ENCODE measurements at places on chromosomes 7 and 10.

- no peak for DNase-seq
Measured at GRCh38 chr7:3430588-3430987, 129.5 kb downstream of the SDK1 start.

DNA sequence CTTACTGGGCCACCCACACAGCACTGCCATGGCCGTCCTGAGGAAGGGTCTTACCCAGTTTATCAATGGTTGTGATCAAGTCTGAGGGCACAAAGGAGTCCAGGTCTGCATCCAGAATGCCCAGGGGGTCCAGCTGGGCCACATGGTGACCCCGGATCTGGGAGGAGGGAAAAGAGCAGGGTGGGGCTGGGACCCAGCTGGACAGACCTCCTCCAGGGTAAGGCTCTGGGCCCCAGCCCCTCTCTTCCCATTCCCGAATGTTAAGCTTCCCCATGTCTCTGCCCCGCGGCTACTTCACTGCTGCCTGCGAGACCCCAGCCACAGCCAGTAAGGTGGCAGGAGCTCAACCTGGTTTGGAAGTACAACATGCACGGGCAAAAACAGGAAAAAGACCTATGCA, 9.5 kb downstream of the OGDHL start:
- no peak for DNase-seq

GRCh38 chr7:98881561-98882315, 3.4 kb downstream of the TRRAP start:
- no peak for DNase-seq

DNA sequence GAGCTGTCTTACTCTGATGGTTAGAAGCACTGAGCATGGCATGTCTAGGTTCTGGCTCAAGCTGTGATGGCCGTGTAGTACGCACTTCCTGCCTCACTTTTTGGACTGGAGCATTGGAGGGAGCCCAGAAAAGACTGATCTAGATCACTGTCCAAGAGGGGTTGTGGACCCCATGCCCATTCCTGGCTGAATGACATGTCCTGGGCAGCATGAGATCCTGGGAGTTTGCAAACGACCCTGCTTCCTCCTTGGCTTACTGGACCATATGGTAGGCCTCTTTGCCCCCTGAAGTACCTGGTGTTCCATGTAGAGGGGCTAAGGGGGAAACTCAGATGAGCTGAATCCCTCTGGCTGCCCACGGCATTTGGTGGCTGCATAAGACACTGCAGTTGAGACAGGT, 36.7 kb downstream of the ARHGAP22 start:
- no peak for DNase-seq

GRCh38 chr7:36303202-36304098, 86.2 kb upstream of the ANLN start:
- peak; percentile 90 for DNase-seq

DNA sequence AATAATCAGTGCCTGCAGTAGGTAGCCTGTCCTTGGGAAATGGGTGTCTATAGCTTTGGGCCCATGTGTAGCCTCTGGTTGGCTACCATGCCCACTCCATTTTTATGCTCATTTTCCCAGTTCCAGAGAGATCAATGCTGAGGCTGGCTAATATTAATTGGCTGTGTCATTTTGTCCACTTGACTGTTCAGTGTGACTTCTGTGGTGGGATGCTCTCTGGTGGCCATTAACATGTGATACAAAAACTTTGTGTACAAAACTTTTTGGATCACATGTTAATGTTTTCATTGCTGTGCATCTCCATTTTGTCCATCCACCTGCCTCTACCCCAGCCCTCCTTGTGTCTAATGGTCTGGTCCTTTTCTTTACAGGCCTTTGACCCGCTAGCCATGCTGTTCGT, 22.7 kb downstream of the VIM start:
- no peak for DNase-seq

DNA sequence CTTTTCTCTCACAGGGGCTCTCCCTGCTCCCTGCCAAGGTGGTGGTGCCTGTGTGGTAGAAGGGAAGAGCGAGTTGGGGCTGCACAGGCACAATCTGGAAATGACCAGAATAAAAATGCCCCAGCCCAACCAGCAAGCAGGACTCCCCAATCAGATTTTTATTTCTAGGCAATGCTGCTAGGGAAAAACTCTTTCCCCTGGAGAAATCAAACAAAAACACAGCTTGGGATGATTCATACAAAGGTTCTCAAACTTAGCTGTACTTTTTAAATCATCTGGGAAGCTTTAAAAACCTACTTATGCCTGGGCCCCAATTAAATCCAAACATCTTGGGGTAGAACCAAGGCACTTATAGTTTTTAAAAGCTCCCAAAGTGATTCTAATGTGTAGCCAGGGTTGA, 243.2 kb downstream of the HTR7 start:
- no peak for DNase-seq

DNA sequence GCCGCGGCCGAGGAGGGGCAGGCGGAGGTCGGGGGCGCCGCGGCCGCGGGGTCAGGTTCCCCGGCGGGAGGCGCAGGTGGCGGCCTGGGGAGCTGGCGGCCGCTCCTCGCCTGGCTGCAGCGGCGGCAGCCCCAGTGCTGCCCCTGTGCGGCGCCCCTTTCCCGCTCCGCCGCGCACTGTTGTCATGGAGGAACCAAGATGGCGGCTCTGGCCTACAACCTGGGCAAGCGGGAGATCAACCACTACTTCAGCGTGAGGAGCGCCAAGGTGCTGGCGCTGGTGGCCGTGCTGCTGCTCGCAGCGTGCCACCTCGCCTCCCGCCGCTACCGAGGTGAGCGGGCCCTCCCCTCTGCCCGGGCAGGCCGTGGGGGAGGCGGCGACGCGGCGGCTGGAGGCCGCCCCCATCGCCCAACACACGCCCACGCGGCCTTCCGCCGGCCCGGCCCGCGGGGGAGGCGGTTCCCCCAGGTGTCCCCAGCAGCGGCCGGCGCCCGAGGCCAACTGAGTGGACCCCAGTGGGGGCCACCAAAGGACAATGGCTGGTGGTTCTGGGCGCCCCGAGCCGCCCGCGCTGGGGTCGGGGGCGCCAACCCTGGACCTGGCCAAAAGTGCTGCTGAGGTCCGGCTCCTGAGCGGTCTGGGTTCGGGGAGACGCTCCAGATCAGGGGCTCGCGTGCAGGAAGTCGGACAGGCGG, 425 bp downstream of the CASD1 start:
- peak; percentile 68 for DNase-seq

DNA sequence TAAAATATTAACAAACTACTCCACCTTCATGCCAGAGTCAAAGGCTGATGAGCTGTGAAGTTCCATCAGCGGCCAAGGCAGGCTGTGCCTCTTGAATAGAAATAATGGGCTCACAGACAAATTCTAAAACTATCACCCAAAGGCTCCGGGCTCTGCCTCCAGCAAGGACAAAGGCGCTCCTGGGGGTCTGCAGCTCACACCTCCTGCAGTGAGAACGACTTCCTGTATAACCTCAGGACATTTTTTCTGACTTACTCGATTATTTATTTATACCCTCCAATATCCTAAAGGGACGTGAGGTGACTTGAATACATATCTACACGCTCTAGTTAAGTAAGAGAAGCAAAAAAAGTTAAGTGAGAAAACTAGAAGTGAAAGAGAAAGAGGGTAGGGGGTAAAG, 500.7 kb downstream of the CCSER2 start:
- DNase-seq, result no peak

DNA sequence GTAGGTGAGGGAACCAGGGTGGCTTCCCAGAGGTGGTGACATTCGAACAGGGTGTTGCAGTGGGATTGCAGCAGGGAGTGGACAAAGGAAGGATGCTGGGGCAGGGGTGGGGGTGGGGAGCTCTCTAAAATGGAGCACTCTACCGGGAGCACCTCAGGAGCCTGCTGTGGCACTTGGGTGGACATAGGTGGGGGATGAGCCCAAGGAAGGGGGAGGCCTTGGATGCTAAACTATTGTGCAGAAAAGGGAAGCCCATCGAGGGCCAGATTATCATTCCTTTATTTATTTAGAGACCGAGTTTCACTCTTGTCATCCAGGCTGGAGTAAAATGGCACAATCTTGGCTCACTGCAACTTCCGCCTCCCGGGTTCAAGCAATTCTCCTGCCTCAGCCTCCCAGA, 3.3 kb upstream of the STX1A start:
- DNase-seq, result no peak

GRCh38 chr7:35768346-35768745, 32.5 kb upstream of the SEPTIN7 start:
- no peak for DNase-seq

GRCh38 chr7:50633414-50633710, 68.2 kb upstream of the DDC start:
- DNase-seq, result no peak

- DNase-seq, result no peak
Measured at GRCh38 chr7:76386691-76387260, 22.7 kb downstream of the SSC4D start.

GRCh38 chr10:10855151-10855581, 162.5 kb upstream of the CELF2 start:
- DNase-seq, result no peak

DNA sequence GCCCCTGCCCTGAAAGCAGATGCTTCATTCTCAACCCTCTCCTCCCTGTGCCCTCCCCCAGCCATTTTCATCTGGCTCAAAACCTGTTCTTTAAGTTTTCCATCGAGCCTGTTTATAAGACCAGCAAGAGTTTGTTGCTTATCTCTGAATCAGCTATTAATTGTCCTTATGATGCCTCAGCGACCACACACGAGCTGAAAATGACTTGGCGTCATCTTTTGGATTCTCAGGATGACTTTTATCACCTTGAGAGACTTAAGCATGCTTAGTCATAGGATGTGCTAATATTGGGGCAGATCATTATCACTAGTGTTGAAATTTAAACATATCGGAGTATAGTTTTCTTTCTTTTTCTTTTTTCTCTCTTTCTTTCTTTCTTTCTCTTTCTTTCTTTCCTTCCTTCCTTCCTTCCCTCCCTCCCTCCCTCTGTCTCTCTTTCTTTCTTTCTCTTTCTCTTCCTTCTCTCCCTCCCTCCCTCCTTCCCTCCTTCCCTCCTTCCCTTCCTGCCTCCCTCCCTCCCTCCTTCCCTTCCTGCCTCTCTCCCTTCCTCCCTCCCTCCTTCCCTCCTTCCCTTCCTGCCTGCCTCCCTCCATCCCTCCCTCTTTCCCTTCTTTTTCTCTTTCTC, 184.5 kb downstream of the PHTF2 start:
- DNase-seq, result no peak

DNA sequence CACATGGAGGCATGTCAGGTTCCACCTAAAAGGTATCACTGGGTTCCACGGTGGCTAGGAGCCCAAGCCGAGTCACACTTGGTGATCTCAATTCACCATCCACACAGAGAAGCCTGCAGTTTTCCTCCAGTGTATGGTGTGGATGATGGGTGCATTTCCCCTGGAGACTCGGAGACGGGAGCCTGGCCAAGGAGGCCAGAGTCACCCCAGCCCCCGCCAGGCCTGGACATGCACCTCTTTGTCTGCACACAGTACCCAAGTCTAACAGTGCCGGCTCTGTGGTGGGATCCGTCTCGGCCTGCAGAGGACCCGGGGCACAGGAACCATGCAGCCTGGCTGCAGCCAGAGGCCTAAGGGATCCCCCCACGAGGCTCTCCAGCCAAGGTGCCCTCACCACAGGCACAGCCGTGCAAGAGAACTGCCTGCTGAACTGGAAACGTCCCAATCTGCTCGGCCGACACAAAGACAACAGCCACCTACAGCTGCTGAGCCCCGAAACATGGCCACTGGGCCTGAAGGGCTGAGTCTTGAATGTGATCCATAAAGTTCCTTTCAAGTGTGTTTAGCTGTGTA, 75.2 kb downstream of the DIP2C start:
- DNase-seq, result no peak

GRCh38 chr10:78626471-78626870, 442.3 kb upstream of the ZMIZ1 start:
- no peak for DNase-seq

GRCh38 chr7:22435720-22436119, 64.3 kb downstream of the STEAP1B start:
- no peak for DNase-seq

DNA sequence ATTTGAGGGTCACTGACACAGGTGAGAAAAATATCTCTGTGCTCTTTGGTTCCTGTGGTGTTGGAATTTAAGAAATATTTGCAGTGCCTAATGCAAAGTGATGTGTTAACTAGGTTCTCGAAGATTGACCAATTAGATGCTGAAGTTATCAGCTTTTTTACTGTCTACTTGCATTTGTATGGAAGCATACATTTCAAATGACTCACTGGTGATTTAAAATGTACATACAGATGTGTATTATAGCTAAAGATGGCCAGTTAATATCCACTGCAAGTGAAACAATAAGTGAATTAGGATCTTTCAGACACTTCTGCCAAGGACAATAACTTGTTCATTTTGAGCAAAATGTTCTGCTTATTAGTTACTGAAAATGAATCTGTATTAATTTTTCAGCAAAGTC, 205.0 kb downstream of the FANK1 start:
- no peak for DNase-seq

- DNase-seq, result no peak
Measured at GRCh38 chr7:23380556-23380955, 81.4 kb downstream of the MALSU1 start.

DNA sequence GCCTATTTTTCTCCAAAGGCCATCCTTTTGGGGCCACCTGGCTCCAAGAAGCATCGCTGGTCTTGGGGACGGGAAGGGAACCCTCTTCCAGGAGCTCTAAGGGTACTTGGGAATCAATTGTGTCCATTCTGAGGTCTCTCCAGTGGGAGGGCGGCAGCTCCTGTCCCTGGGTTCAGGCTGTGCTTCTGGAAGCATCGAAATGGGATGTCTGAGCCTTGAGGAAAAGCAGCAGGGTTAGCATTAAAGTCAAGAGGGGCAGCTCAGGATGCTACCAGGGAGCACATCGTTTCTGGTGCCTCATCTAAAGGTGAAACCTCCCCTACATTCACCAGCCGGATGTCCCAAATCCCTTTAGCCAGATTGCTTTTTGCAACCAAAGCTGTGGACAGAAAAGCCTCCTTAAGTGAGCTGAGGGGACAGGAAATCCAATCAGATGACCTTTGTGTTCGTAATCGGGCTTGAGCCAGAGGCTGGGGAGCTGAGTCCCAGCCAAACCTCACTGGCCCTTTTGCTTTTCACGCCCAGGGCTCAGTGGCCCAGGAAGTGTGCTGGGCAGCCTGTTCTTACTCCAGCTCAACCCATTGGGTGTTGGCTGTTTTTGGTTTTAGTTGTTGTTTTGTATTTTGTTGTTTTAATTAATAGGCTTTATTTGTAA, 88.8 kb upstream of the ANLN start:
- no peak for DNase-seq

GRCh38 chr10:96513305-96513697, 425 bp downstream of the TLL2 start:
- no peak for DNase-seq

- no peak for DNase-seq
Measured at GRCh38 chr7:135098391-135098790, 49.5 kb upstream of the TMEM140 start.

DNA sequence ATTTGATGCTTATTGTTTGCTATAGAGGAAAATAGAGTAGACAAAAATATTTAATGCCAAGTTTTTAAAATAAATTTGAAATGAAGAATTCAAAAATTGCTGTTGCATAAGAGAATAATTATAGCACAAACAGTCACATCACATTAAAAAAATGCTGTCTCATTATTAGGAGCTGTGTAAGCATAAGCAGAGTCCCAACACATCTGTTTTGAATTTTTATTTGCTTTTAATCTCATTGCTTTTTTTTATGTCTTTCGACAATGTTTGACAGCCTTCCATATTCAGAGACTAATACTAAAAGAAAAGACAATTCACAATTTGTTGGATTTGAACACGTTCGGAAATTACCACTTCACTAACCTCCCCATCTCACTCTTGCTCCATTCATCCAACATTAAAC, 143.5 kb downstream of the TFPI2 start:
- DNase-seq, result no peak

- DNase-seq, result no peak
Measured at GRCh38 chr7:152541892-152542291, 106.1 kb upstream of the KMT2C start.

- no peak for DNase-seq
Measured at GRCh38 chr7:26950889-26951288, 86.5 kb upstream of the SKAP2 start.
